ENCODE measurements at places on chromosomes 7 and 10. TPM values are rescaled to one million over a fixed set of nuclear protein-coding genes. Genes with fewer than 3 reads are reported as not detected.

CPN1 gene
- not detected for total RNA-seq

OR2A1 gene
- under 0.01 TPM for total RNA-seq

ZPBP gene
- not detected for total RNA-seq

SRRM3 gene
- total RNA-seq = 2.8 TPM

TMEM176A gene
- total RNA-seq = 0.33 TPM

MEST gene
- 23.0 TPM for total RNA-seq

FXYD4 gene
- not detected for total RNA-seq

PTER gene
- total RNA-seq = 12.5 TPM

PAXIP1 gene
- total RNA-seq = 8.8 TPM

AGMO gene
- under 0.01 TPM for total RNA-seq

CPA1 gene
- not detected for total RNA-seq

HTR7 gene
- 0.83 TPM for total RNA-seq

PCLO gene
- total RNA-seq = 0.33 TPM

HABP2 gene
- total RNA-seq = not detected

STOX1 gene
- total RNA-seq = not detected

ARHGEF5 gene
- total RNA-seq = 4.5 TPM

ANKRD26 gene
- 13.5 TPM for total RNA-seq

ANXA7 gene
- total RNA-seq = 170 TPM

GJC3 gene
- not detected for total RNA-seq

NKX2-3 gene
- not detected for total RNA-seq

ASZ1 gene
- not detected for total RNA-seq
